ENCODE measurements at places on chromosomes 4 and X.

GRCh38 chrX:48480583-48480982 lies 4.6 kb downstream of the FTSJ1 start:
- no peak for DNase-seq

GRCh38 chr4:102339018-102339417 lies 6.3 kb downstream of the SLC39A8 start:
- DNase-seq, result no peak

- no peak for DNase-seq
Observed at GRCh38 chrX:2442694-2443093, 58.1 kb downstream of the DHRSX start.

GRCh38 chr4:182752158-182752910 lies 164.9 kb downstream of the DCTD start:
- no peak for DNase-seq

GRCh38 chr4:23789762-23790161 lies 100.1 kb downstream of the PPARGC1A start:
- no peak for DNase-seq

DNA sequence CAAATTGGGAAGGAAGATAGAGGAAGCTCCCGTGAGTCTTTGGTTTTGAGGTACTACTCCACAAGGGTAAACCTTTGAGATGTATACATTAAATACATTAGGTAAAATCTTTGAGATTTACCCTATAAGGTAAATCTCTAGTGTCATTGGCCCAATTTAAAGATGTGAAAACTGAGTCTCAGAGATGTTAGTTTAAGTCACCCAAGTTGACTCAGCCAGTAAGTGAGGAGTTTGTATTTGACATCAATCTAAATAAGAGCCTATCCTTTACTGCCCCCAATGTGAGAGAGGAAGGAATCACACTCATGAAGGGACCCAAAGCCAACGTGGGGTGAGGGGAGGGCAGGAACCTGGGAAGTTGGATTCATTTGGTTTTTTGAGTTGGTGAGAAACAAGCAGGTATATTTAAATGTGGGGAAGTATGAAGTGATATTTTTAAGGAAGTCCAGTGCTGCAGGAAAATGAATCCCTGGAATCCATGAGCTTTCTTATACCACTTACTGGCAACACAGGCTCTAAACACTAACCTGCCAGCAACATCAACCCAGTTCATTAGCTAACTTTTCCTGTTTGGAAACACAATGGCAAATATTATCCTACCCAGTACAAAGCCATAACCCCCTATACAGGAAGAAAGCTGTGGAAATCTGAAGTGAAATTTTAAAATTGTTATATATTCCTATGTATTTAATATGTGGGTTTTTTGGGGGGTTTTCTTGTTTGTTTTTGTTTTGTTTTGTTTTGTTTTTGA lies 55.3 kb downstream of the PALLD start:
- no peak for DNase-seq

DNA sequence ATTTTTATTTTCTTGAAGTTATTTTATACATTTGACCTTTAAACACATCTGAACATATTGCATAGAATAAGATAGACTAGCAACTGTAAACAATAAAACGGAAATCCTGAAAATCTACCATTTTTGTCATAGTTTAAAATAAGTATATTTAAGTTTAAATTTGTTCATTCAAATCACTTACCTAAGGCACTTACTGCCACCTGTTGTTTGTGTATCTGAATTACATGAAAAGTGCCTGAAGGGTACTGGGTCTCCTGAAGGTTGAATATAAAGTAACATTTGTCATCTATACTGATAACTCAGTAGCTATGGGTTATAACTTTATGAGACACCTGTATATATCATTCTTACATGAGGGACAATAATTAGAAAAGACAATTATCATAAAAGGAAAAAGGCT lies 38.6 kb downstream of the TRPC5 start:
- DNase-seq, result no peak

GRCh38 chr4:146407257-146407656 lies 114.5 kb downstream of the SLC10A7 start:
- no peak for DNase-seq

DNA sequence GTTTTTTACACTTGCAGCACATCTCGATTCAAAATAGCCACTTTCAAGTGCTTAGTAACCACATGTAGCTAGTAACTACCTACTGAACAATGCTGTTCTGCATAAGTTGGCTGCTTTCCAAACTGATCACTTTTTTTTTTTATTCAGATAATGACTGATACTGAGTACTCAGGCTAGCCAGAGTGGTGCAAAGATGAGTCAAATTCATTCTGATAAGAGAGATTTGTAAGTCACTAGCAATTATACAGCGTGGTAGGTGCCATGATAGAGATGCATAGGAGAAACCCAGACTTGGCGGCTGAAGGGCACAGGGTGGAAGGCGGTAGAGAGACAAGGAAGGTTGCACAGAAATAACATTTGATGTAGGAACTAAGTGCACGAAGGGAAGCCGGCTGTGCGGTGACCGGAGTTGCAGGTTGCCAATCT lies 357 bp upstream of the IGBP1 start:
- DNase-seq, result no peak

GRCh38 chr4:29320947-29321620 lies 1399.1 kb upstream of the PCDH7 start:
- no peak for DNase-seq

DNA sequence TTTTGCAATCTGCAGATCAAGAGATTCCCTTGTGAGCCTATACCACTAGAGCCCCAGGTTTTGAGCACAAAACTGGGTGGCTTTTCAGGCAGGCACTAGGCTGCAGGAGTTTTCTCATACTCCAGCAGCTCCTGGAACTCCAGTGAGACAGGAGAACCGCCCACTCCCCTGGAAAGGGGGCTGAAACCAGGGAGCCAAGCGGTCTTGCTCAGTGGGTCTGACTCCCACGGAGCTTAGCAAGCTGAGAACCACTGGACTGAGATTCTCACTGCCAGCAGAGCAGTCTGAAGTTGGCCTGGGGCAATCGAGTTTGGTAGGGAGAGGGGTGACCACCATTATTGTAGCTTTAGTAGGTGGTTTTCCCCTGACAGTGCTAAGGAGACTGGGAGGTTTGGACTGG lies 313.8 kb upstream of the TEX13C start:
- no peak for DNase-seq

- DNase-seq, result no peak
Observed at GRCh38 chrX:78283511-78283910, 43.9 kb downstream of the CYSLTR1 start.

DNA sequence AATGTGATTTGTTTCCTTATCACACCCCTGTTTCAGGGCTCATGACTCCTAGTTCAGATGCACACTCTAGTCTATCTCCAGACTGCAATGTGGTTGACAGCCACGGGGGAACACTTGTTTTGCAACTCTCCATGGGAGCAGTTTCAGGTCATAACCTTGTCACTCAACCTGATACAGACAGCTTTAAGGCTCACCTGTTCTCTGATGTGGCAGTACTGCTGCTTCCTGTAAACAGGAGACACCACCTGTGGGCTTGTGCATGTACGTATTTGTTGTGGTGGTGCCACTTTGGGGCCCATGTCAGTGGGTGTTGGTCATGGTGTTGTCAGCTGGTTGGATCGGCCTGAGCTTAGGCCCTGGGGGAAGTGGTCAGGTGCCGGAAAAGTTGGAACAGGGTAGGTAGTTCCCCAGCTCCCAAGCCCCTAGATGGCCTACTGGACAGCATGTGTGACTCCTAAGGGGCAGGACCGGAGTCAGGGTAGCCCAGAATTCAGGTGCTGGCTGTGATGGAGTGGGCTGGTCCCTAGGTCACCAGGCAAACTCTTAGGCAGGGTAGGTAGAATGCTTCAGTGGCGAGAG lies 46.2 kb downstream of the FAM9B start:
- DNase-seq, result peak; percentile 72

DNA sequence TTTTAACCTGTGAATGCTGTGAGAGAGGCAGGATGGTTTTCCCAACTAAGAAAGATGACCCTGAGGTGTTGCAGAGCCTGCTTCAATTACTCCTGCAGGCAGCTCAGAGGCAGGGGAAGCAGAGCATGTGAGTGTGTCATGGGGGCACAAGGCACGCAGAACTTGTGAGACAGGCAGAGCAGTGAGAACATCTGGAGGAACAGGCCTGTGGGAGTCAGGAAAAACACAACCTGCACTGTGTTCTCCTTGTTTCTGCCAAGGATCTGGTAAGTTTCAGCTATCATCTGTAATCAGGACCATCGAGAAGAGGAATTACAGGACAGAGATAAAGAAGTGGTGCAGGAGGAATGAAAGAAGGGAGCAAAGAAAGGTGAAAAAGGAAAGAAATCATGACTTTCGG lies 741.8 kb upstream of the INTU start:
- no peak for DNase-seq

GRCh38 chrX:24214568-24214967 lies 65.0 kb downstream of the ZFX start:
- DNase-seq, result no peak

- DNase-seq, result no peak
Observed at GRCh38 chrX:101745046-101745445, 85.4 kb upstream of the ARMCX2 start.

- DNase-seq, result no peak
Observed at GRCh38 chr4:73436674-73437557, 895 bp downstream of the AFP start.

DNA sequence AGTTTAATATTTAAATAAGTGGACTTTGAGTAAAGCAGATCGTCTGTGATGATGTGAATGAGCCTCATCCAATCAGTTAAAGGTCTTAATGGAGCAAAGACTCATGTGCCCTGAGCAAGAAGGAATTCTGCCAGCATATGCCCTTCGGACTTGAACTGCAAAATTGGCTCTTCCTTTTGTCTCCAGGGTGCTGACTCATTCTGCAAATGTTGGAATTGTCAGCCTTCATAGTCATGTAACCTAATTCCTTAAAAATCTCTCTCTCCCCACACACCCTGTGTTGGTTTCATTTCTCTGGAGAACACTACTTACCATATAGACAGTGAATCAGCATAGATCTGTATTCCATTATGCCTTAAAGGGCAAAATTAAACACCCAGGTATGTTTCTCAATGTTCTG lies 609.8 kb upstream of the GALNTL6 start:
- DNase-seq, result no peak

DNA sequence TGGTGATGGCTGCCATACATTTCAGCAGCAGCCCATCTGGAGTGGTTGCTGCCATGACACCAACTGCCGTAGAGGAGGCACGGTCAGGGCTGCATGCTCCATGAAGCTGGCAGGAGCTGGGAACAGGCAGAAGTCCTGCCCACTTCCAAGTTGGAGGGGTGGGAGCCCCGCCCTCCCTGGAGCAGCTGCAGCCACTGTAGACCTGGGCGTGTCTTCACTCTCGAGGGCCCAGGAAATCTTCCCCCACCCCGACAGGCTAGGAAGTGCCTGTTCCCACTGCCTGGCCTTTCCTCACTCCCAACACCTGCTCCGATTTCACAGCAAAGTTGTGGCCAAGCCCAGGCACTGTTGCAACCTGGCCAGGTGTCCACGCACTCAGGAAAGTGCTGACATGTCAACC lies 42.3 kb downstream of the NALF2 start:
- no peak for DNase-seq

GRCh38 chrX:118199997-118200396 lies 83.4 kb upstream of the KLHL13 start:
- no peak for DNase-seq

Data from stimulated activated naive CD4-positive, alpha-beta T cell (primary cell).